T-helper 17 cell (primary cell): ENCODE measurements at places on chromosomes 2 and 18.

- peak; percentile 43 for DNase-seq
These were observed 775 bp downstream of the RNF125 start for GRCh38 chr18:32019251-32019948.

DNA sequence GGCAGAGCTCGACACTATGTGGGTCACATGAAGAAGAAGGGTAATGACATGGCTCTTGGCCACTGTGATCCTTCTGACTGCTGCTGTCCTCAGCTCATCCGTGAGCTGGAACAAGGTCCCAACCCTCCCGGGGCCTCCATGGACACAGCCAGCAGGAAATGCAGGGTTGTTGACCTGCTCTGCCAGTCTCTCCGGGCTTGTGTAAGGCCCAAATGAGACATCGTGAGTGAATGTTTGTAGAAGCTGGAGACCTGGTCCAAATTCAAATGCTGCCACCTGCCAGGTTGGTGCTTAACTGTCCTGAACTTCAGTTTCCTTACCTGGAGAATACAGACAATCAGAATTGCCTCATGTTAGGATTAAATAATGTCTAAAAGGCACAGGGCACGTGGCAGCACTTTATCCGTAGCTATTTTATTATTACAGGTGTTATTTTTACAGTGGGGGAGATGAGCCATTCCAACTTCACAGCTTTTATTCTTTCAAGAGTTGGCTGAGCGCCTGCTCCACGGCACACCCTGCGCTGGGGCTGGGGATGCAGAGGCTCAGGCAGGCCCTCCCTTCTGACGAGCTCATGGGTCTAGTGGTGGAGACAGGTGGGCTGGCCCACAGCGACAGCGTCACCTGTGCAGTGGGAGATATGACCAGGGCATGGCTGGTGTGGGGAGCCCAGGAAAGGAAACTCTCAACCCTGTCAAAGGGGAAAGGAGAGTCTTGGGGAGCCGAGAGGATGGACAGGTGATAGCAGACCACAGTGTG, 15.1 kb downstream of the ARHGEF4 start:
- no peak for DNase-seq

DNA sequence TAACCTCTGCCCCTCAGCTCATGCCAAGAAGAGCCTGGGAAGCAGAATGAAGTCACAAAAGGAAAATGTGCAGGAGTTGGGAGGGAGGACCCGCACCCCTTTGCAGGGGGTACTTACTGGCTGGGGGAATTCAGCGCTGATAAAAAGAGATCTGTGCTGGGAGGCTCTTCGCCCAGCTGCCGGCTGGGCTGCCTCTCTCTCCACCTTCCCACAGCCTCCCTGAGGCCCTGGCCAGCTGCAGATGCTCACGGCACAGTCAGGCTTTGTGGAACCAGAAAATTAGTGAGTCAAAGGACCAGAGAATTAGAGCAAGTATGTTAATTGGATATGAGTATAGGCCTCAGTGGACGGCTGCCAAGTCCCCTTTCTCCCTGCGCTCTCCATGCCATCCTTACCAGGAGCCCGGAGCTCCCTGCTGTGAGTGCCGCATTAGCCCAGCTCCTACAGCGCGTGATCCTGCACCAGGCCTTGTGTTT, 181.7 kb upstream of the SH3BP4 start:
- DNase-seq, result no peak

DNA sequence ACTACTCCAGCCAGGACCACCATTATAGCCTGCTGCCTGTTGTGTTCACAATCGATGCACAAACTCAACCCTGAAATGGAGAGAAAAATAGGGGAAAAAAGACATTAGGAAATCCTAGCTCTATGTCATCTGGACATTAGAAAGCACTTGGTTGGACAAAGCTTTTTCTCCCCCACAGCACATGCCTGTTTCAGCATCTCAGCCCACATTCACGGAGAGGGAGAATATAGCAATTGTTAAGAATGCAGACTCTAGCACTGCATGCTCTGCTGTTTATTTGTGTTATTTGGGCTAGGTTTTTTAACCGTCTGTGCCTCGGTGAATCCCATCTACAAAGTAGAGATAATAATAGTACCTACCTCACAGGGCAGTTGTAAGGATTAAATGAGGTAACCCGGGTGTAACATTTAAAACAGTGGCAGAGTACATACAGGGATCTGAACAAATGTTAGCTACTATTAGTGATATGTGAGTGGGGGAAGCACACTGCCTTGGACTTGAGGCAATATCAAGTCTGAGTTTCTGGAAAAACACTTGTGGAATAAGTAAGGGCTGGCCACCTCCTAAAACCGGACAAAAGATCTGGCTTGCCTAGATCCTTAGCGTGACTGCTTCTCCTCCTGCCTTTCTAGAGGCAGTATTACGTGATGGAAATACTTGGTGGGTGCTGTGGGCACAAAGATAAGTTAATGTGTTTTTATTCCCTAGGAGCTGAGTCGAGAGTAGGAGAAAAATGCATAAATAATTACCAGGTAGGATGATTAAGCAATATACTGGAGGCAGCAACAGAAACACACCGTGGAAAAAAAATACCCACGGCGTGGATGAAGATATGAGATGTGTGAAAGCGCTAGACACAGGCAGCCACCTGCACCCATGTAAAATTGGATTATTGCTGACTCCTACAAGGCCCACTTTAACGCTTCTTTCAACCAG, 1.0 kb upstream of the PPP1CB start:
- no peak for DNase-seq

GRCh38 chr2:48597492-48597891, 20.2 kb upstream of the GTF2A1L start:
- DNase-seq, result no peak

DNA sequence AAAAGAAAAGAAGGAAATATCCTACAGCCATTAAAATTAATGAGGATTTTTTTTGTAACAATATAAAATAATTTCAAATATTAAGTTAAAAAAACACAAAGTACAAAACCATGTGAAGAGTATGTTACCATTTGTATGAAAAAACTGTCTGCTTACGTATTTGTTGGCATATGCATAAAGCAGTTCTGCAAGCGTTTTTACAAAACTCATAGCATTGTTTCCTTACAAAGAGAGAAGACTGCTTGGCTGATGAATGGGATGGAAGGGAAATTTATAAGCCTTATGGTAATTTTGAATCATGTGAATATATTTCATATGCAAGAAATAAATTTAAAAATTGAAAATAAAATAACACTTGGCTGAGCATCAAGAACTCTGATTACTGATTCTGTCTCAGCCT, 63.1 kb downstream of the METTL4 start:
- DNase-seq, result no peak

DNA sequence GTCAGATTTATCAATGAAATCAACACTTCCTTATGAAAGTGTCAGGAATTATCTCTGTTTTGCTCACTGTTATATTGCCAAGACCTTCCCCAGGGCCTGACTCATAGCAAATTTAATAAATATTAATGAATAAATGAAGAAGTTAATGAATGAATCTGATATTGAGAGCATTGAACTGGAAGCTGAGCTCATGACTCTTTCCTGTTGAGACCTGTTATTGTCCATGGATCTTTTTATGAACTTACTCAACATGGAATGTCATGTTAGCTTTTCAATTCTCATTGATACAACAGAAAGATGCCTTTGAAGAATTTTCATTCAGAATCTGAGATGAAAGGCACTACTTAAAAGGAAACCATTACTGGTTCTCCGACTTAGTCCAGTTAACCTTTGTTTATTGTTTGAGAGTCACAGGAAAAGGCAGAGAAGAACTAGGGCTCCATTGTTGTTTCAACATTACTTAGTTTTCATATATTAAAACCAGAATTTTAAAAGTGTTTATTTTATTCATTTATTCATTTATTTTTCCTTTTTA, 90.4 kb upstream of the UNC80 start:
- no peak for DNase-seq

GRCh38 chr18:30862900-30863299, 179.6 kb downstream of the DSC3 start:
- DNase-seq, result no peak

- no peak for DNase-seq
These were observed 13.0 kb downstream of the ATIC start for GRCh38 chr2:215324811-215325210.

DNA sequence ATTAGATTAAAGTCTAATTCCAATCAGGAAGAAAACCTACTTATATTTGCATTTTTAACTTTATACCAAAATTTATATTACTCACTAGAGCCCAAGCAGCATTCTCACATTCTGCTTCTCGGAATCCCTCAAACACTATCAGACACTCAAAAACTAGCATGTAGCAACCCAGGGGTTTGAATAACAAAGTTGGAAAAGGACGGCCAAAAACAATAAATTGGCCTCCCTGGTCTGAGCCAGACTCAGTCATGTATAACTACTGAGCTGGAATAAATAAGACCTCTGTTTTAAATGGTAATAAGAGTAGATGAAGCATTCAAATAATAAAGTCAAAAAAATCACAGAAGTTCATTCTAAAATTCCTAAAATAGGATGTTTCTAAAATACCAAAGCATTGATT, 290.9 kb downstream of the IRS1 start:
- no peak for DNase-seq

GRCh38 chr2:158487419-158487818, 30.7 kb downstream of the PKP4 start:
- no peak for DNase-seq

GRCh38 chr2:32863803-32864202, 83.0 kb upstream of the LTBP1 start:
- no peak for DNase-seq

DNA sequence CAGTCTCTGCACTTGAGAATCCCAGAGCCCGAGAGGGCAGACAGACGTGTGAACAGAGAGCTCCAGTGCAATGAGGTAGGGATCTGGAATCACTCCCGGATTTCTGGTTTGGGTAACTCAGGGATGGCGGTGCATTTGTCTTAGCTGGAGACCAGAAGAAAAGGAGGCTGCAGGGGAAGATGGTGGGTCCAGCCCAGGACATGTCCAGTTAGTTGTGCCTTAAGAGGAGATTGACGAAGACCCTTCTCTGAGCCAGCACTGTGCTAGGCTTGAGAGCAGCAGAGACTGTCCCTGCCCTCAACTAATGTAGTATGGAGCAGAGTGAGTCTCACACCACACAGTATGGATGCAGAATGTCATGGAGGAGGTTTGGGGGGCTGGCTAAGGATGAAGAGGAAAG, 150.6 kb upstream of the COPS8 start:
- DNase-seq, result no peak

- no peak for DNase-seq
These were observed 61.8 kb upstream of the STK17B start for GRCh38 chr2:196233021-196233804.

DNA sequence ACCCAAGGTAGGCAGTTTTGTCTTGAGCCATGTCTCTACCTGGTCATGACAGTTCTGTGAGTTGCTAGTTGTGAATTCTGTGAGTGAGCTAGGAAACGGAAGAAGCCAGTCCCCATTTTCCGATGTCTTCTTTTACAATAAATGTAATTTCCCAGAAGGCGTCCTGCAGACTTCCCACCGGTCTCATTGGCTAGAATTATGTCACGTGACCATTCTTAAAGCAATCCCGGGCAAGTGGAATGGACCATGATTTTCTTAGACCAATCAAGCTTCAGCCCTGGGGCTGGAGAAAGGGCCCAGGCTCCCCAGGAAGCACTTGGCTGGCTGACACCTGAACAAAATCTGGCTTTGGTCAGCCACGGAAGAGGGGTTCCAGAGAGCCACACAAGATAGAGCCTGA, 10.6 kb downstream of the TMEM178A start:
- no peak for DNase-seq

DNA sequence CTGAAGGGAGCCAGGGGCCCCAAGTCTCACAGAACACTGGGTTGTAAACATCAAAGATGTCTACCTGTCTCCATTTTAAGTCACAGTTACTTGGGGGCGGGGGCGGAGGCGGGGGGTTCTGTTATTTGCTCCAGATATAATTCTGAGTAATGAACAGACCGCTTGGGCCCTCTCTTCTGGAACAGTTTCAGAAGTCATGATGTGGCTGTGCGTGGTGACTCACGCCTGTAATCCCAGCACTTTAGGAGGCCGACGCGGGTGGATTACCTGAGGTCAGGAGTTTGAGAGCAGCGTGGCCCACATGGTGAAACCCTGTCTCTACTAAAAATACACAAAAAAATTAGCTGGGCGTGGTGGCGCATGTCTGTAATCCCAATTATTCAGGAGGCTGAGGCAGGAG, 157.9 kb upstream of the APCDD1 start:
- no peak for DNase-seq

DNA sequence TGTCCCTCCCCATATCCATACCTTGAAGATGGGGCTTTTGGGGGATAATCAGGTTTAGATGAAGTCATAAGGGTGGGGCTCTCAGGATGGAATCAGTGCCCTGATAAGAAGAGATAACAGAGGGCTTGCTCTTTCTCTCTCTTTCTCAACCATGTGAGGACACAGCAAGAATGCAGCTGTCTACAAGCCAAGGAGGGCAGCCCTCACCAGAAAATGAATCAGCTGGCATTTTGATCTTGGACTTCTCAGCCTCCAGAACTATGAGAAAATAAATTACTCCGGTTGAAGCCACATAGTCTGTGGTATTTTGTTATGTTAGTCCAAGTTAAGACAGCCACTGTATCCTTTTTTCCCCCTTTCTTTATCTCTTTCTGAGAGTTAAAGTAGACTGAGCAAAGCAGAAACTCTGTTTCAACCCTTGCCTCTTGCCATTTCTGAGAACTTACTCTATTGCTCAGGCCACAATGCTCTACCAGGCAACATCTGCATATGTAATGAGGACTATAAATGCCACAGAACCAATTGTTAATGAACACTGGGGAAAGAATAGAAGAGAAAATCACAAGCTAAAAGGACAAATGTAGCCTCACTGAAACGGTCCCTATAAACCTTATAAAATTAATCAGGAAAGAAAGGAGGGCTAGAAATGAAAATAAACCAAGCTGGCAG, 56.9 kb downstream of the SRBD1 start:
- no peak for DNase-seq

DNA sequence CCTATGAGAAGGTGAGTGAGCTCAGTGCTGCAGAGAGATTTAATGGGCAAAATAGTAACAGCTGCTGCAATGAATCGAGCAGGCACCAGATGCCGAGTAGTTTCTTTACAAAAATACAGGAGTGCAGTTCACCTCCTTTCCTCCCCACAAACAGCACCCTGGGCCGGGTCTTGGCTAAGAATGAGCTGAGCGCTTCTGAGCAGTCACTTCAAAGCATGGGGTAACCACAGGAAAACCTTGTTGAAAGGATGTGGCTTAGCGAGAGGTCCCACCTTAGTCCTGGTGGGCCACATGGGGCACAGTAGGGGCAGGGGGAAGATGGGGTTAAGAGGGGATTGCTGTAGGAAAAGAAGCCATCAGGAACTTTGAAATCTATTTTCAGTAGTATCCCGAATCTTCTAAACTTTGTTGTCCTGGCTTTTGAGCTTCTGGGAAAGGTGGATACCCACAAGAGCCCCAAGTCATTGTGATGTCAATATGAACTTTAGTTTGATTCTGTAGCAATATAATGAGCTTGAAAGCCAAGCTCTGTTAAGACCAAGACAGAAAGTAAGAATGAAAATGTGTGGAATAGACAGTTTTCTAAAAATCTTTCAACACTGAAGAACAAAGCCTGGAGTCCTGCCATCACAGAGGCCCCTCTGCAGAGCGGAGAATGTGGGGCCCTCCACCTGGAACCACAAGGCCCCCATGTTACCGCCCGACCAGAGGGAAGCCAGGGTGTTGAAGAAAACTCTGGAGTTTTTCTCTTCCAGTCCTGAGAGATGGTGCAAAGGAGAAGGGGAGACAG, 101.0 kb upstream of the ZNF236 start:
- peak; percentile 22 for DNase-seq

GRCh38 chr2:39093218-39093898, 27.5 kb downstream of the SOS1 start:
- DNase-seq, result no peak

GRCh38 chr2:111663471-111664274, 220.3 kb downstream of the ANAPC1 start:
- DNase-seq, result no peak
